ENCODE measurements at places on chromosomes 1 and 21.

- DNase-seq = no peak
These were observed 188.7 kb upstream of the ATP1B1 start for GRCh38 chr1:168917796-168918195.

DNA sequence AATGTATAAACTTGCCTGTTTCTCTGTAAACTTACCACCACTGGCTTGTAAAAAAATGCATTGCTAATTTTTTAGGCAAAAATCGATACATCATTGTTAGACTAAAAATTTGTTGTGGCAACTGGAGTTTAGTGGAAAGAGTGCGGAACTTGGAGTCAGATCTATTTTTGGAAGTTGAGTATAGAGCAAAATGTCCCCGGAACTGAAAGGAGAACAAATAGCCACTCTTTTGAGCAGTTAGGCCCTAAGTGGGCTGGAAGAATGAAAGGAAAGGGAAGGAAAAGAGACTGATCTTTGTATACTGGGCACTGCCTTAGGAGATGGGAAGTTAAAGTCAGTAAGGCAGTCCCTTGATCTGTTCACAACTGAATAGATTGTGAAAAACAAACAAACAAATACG lies 30.2 kb downstream of the OPTC start:
- DNase-seq = no peak

- DNase-seq = no peak
These were observed 12.3 kb downstream of the SLC44A3 start for GRCh38 chr1:94832446-94832845.

DNA sequence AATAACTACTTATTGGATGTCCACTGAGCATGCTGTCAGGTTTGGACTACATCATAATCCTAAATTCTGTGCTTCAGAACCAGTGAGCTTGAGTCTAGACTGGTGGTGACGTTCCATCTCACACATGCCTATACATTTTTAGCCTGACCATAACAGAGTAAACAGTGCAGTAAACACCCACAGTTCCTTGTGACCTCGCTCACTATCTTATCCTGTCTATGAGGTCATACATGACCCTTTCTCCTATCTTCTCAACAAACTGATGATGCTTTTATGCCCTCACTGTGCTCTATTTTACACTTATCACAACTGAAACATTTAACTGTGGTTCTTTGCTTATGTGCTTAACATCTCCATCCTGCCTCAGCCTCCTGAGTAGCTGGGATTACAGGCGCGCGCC lies 91.2 kb downstream of the ENAH start:
- no peak for DNase-seq

GRCh38 chr1:22236166-22236565 lies 93.3 kb upstream of the WNT4 start:
- DNase-seq = no peak

- DNase-seq = no peak
These were observed 18.3 kb downstream of the KAZN start for GRCh38 chr1:14616632-14617396.

DNA sequence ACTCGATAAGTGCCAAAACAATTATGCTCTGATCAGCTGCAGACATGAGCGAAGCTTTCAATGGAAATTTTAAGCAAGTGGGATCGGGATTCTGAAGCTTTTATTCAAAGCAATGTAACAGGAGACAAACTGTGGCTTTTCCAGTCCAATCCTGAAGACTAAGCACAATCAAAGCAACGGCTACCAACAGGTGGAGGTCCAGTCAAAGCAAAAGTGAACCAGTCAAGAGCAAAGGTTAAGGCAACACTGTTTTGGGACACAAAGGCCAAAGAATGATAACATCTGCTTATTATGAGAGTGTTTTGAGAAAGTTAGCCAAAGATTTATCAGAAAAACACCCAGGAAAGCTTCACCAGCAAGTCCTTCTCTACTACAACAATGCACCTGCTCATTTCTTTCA lies 170.1 kb downstream of the SEC16B start:
- peak; percentile 28 for DNase-seq

- DNase-seq = no peak
These were observed at the start of gene CYYR1 for GRCh38 chr21:26572702-26573381. CYYR1 (minus strand) TSS chr21:26573286; CDS start chr21:26572940, 346 bp downstream.
